RPMI8226 (cell line): ENCODE measurements at places on chromosomes 12 and 14.

GRCh38 chr12:80269803-80270552 lies 170.6 kb downstream of the OTOGL start:
- peak; percentile 68 for DNase-seq

GRCh38 chr14:54301359-54301758 lies 95.4 kb upstream of the CDKN3 start:
- no peak for DNase-seq

- no peak for DNase-seq
Observed at GRCh38 chr14:81273961-81274575, 53.3 kb upstream of the GTF2A1 start.

- no peak for DNase-seq
Observed at GRCh38 chr12:2183556-2184541, 131.1 kb downstream of the CACNA1C start.

DNA sequence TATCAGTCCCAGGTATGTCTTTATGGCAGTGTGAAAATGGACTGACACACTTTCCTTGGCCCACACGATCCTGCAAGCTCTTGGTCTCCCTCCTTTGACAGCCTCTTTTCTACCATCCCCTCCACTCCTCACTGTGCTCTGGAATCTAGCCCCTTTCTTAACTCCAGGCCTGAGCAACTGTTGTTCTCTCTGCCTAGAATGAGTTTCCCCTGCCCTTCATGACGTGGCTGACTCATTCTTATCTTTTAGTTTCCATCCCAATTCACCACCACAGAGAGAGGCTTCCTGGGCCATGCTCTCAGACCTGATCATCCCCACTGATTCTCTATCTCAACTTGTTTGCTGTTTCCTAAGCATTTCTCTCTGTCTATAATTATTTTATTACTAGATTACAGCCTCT lies 157.4 kb upstream of the HMGA2 start:
- DNase-seq, result no peak

DNA sequence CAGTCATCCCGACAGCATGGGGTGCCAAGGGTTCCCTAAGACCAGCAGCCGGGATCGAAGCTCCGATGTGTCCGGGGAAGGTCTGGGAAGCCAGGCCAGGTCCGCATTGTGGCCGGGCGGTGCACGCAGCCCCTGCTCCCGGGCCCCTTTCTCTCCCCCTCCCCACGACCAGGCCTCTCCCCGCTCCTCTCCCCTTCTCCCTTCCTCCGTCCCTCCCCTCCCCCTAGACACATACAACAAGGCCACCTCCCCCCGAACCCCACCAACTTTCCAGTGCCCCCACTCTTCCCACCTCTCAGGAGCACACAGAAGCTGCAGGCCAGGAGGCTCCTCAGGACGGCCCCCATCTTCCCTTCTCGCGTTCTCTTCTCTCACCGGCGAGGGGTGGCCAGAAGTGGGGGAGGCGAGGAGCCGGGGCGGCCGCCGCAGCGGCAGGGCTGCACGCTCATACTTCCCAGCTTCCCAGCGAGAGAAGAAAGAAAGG lies 413 bp downstream of the LRP6 start:
- DNase-seq, result peak; percentile 14

GRCh38 chr12:96514328-96514727 lies 25.0 kb downstream of the CFAP54 start:
- DNase-seq, result no peak

- no peak for DNase-seq
Observed at GRCh38 chr14:92800525-92800924, 6.4 kb downstream of the GOLGA5 start.

DNA sequence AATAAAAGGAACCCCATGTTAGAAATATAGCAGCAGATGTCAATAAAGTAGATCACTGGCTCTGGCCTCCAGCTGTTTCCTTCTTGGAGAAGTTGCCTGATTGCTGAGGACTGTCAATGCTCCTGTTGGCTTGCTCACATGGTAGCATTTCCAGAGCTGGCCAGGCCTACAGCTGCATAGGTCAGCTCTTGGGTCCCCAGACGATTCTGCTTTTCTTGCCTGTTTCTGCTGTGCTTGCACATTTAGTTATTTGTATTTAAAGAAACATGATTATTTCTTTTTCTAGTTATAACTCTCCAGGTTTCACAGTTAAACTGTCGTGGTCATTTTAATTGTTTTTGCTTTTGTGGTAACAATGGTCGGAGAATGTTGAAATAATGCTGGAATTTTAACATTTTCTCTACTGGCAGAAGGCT lies 7.2 kb downstream of the NAV3 start:
- peak; percentile 14 for DNase-seq

GRCh38 chr12:128820723-128821432 lies 2.9 kb downstream of the SLC15A4 start:
- DNase-seq, result peak; percentile 82

- peak; percentile 50 for DNase-seq
Observed at GRCh38 chr14:99541677-99542470, 60.7 kb downstream of the CCNK start.

GRCh38 chr12:108966378-108967151 lies 54.3 kb downstream of the SVOP start:
- DNase-seq, result no peak

DNA sequence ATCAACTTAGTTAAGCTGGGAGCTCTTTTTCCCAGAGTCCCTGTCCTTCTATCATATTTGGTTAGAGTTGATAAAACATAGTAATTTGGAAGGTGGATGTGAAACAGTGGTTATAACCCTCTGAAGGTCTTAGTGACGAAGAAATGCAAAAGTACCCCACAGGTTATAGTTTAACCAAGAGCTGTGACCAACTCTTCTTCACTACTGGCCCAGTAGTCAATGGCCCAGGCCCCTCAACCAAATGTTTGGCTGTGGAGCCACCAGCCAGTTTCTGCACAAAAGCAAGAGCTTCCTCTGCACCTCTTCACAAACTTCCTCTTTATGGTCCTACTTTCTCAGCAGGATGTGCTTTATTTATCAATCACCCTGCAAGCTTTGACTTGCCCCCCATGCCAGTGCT lies 132.6 kb downstream of the BMP4 start:
- DNase-seq, result no peak

DNA sequence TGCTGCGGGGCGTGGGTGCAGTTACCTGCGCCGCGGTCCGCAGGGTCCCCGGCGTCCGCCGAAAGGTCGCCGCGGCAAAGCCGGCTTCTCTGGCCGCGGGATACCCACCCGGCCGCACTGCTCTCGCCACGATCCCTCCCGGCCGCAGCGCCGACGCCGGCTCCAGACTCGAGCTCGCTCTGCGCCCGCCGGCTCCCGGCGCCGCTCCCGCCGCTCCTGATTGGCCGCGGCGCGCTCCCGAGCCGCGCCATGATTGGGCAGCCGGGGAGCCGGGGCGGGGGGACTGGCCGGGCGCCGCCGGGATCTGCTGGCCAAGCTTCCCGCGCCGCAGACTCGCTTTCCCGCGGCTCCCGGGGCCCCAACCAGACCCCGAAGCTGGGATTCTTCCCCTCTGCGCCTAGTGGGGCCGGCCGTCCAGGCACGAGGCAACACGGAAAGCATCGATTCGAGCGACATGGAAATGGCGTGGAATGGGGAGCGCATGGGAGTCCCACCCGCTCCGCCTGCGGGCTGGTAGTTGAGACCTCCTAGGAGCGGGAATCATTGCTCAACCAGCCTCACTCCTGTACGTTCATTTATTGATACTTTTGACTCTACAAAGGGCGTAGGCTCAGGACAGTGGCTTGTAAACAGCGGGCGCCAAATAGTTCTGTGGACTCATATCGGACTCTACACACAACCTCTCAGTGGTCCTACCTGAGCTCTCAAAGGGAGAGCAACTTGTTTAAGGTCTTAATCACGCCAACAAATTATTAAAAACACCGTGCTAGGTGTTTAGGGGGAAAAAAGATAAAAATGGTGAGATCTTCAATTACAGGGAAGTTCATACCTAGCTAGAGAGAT lies 36.4 kb upstream of the STON2 start:
- peak; percentile 82 for DNase-seq

GRCh38 chr14:68308726-68309520 lies 483.9 kb downstream of the ZFP36L1 start:
- no peak for DNase-seq
